A549 treated with Mapracorat at 1 μM for 4 hours (cell line): ENCODE measurements at places on chromosomes 12 and 14. TPM values are rescaled to one million over a fixed set of nuclear protein-coding genes. Genes with fewer than 3 reads are reported as not detected.

Gene CIROP
- not detected in 5 replicates for total RNA-seq

Gene CLEC2A
- not detected in 5 replicates for total RNA-seq

Gene CERS5
- 26.7 to 28.9 TPM (median 27.7 TPM) in 5 replicates for total RNA-seq

Gene MYBPC1
- not detected in 5 replicates for total RNA-seq

Gene CLMN
- 4.2 to 6.4 TPM (median 5.2 TPM) in 5 replicates for total RNA-seq

Gene GSKIP
- total RNA-seq = 16.4 to 26.5 TPM (median 22.5 TPM) in 5 replicates

Gene SIX4
- 1.2 to 3.6 TPM (median 2.5 TPM) in 5 replicates for total RNA-seq

Gene CDKL1
- 6.4 to 16.7 TPM (median 7.9 TPM) in 5 replicates for total RNA-seq

Gene PAH
- total RNA-seq = not detected in 5 replicates

Gene PCNX4
- 27.2 to 42.5 TPM (median 28.6 TPM) in 5 replicates for total RNA-seq

Gene MUCL1
- total RNA-seq = not detected in 5 replicates

Gene FAM90A1
- total RNA-seq = 0.12 to 0.15 TPM (median 0.14 TPM) in 5 replicates

Gene SLC38A4
- total RNA-seq = 0.04 to 0.17 TPM (median 0.08 TPM) in 5 replicates

Gene ERBB3
- 1.2 to 2.1 TPM (median 1.9 TPM) in 5 replicates for total RNA-seq
